Fibroblast of pulmonary artery (primary cell): ENCODE measurements at places on chromosomes 5 and 9.
A peak's percentile ranks its signal among the peaks of the same experiment; 100 is the strongest.

- DNase-seq: no peak
Observed at GRCh38 chr5:9288234-9288633, 257.6 kb downstream of the SEMA5A start.

DNA sequence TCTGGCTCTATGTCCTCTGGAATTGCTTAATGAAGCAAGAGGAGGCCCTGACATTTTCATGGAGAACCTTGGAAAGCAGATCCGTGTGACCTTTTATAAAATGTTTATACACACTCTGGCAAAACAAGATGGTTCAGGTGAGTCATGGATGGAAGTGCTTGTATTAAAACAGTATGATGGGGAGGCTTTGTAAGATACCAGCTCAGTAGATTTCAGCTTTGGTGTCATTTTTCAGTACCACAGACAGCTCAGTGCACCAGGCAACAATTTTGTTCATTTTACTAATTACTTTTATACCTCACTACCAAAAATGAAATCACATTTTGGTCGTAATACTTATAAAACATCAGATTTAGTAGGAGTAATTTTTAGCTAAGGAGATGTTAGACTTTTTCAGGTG lies 5.2 kb downstream of the KCNN2 start:
- DNase-seq: peak; percentile 17

- no peak for DNase-seq
Observed at GRCh38 chr9:128716581-128717254, 7.2 kb downstream of the ZDHHC12 start.

GRCh38 chr5:1470762-1471211 lies 25.5 kb upstream of the SLC6A3 start:
- no peak for DNase-seq

DNA sequence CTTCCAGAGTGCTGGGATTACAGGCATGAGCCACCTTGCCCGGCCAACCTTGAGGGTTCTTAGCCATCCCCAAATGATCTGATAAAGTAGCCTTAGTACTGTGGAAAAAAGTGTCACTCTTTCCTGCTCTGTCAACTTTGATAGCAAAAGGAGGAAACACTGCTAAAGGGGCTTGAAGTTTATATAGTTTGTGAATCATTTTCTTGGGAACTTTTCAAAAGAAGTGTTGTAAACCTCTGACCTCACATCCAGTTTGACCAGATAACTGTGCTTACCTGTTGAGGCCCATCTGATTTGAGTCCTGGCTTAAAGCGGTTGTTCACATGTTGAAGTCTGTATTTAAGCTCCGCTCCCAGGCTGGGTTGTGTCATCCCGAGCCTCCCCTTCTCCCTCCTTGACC lies 303.3 kb downstream of the DOCK8 start:
- DNase-seq: no peak

GRCh38 chr5:142197098-142197497 lies 88.5 kb downstream of the NDFIP1 start:
- peak; percentile 33 for DNase-seq

DNA sequence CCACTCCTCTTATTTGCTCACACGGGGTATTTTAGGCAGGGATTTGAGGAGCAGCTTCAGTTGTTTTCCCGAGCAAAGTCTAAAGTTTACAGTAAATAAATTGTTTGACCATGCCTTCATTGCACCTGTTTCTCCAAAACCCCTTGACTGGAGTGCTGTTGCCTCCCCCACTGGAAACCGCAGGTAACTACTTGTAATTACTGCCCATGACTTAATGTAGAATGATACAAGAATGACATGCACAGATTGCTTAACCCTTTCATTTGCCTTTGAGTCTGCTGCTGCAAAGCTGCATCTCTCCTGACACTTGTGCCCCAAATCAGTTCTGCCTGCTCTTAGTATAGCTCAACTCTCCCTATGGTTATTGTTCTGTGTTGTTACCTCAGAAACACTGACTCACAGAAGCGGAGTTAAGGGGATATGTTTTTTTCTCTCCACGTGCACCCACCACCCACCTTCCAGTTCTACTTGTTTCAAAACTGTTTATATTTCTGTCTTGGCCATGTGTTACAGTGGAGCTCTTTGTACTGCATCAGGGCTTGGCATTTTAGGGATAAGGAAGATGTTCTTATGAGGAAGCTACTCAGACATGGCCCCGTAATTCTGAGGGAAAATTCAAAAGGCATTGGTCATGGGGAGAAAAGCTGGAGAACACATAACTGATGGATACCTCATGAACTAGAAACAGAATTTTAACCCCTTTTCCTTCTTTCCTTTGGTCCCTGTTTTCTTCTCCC lies 2.3 kb downstream of the ADRB2 start:
- no peak for DNase-seq

GRCh38 chr9:6562201-6562600 lies 83.3 kb downstream of the GLDC start:
- peak; percentile 33 for DNase-seq
